Caudate nucleus (tissue), 63 donors: ENCODE measurements at places on chromosomes 3 and 15.

GRCh38 chr3:71486831-71487230, 96.7 kb downstream of the FOXP1 start:
- no peak for DNase-seq

GRCh38 chr15:58536414-58536813, 104.6 kb downstream of the LIPC start:
- DNase-seq: no peak

DNA sequence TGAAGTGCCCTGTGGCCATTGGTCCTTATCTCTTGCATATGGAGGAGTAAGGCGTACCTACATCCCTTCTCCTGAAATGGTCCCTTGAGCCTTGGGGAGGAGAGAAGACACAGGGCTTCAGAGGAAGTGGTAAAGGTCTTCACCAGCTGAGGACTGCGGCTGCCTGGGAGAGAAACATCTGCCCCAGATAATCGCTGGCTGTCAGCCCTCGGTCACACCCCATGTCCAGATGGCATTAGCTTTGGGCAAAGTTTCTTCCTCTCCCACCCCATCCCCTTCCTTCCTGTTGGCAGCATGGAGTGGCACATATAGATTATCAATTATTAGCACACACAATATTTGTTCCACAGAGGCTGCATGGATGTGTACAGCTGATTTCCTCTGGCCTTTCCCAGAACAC, 61.6 kb downstream of the LRTM1 start:
- DNase-seq: no peak

DNA sequence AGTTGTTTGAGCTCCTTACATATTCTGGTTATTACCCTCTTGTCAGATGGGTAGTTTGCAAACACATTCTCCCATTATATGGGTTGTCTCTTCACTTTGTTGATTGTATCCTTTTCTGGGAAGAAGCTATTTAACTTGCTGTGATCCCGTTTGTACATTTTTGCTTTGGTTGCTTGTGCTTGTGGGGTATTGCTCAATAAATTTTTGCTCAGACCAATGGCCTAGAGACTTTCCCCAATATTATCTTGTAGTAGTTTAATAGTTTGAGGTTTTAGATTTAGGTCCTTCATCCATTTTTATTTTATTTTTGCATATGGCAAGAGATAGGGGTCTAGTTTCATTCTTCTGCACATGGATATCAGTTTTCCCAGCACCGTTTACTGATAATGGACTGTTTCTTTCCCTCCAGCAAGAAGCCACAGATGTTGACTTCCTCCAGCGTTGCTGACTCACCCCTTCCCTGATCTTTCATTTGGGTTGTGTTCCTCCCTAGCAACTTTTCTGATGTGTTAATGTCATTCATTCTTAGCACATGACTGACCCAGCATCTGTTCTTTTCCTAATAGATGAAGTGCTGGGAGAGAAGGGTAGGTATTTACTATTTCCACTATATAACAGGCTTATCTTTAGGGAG, 166.7 kb upstream of the SGO1 start:
- DNase-seq: no peak

DNA sequence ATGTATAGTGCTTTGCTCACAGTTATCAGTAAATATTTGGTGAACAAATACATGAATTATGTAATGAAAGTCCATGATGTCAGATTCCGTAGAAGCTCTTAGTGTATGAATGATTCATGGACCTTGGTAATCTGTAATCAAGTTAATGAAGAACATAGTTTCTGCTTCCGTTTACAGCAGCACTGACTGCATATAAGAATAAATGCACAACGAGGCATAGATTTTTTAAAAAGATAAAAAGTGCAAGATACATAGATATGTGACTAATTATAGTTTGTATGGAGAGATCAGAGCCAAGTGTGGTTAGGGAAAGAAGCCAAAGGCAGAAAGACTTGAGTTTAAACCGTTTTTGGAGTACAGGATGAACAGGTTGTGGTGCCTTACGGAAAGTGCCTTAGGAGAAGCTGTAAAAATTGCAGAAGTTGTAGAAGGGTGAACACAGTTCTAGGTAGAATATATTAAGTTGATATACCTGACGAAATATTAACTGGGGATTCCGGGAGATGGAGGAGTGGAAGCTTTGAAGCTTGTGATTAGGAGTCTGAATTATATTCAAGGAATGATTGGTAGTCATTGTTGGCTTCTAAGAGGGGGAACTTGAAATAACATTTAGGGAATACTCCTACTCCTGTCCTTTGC, 293.1 kb downstream of the NLGN1 start:
- no peak for DNase-seq

- DNase-seq: no peak
Observed at GRCh38 chr3:155184011-155184410, 103.9 kb downstream of the MME start.
